Stimulated activated CD4-positive, alpha-beta T cell treated with anti-CD3 and anti-CD28 coated beads, Interleukin-15, amount 100 ng/mL, for 1 hour (primary cell): ENCODE measurements at places on chromosomes 4 and X.

DNA sequence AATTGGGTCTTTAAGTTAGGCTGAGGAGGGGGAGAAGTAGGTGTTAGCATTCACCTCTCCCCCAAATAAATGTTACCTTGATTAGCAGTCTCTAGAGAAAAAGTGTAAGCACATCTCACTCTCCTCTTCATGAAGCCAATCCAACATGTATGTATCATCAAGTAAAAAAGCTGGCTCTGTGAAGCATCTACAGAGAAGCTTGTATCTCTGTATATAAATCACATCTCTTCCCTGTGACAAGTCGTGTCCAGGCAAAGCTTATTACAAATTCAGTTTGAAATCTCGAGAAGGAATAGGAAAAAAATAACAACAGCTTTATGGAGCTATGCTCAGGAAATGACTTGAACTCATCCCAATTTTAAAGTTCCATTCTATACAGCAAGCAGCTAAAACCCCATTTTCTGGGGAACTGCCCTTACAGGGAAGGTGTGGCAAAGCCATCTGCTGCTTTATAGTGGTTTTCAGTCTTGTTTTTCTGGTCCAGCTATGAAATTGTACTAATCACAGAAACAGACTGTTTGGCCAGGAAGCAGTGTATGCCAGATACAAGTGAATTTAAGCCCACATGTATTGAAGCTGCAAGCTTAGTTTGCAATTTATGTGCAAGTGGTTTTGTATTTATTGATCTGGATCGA is 313.3 kb upstream of the NOCT start:
- no peak for DNase-seq

DNA sequence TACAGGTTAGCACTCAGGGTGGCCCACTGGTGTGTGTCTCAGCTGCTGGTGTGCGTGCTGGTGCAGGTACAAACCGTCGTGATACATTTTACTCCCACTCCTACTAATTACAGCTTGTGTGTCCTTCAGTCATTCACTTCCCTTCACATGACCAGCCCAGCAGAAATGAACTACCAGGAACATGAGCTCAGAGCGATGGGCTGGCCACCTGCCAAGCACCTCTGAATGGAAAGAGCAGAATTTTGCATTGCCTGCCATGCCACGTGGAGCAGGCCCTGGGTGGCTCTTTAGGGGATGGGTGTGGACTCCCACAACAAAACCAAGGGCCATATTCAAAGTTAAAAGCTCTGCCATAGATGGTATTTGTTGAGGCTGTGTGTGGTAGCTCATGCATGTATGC is 58.9 kb upstream of the PGM2 start:
- no peak for DNase-seq

- DNase-seq, result no peak
Observed at GRCh38 chr4:166493924-166494345, 620.9 kb downstream of the TLL1 start.

- no peak for DNase-seq
Observed at GRCh38 chrX:18422325-18422724, 3.1 kb upstream of the CDKL5 start.

GRCh38 chrX:14359316-14359715 is 170.0 kb upstream of the GLRA2 start:
- DNase-seq, result no peak

GRCh38 chrX:10239611-10240064 is 82.9 kb downstream of the CLCN4 start:
- DNase-seq, result no peak

DNA sequence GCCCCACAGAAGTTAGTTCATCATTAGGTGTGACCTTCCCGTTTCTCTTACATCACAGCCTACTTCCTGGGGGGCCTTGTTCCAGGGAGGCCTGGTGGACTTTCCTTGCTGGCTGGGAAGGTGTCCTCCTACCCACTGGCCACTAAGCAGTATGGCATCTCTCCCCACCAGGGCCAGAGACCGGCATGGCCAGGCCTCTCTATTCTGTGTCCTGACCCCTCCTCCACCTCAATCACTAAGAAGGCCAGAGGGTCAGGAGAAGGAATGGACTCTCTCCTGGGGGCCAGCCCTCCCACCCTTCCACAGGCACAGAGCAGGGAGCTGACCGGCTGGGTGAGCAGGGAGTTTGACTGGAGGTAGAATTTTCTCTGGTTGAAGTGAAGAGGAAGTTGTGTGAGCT is 81.9 kb downstream of the PJA1 start:
- DNase-seq, result no peak

GRCh38 chrX:46803140-46803539 is 33.7 kb upstream of the RP2 start:
- DNase-seq, result no peak

DNA sequence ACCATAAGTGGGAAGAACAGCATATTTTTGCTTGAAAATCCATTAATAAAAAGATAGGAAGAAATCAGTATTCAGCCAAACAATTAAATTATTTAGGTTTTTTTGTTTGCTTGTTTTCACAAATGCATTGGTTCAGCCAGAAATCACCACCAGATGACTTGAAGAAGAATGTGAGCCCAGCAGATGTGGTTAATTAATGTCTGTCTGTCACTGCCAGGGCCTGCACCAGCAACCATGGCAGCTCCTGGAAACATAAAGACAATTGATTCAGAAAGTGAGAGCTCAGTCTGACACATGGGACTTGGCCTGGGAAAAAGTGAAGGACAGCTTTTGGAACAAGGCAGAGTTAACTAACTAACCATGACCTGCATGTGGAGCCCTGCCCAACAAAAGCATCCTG is 74.0 kb downstream of the MAOB start:
- DNase-seq, result no peak

DNA sequence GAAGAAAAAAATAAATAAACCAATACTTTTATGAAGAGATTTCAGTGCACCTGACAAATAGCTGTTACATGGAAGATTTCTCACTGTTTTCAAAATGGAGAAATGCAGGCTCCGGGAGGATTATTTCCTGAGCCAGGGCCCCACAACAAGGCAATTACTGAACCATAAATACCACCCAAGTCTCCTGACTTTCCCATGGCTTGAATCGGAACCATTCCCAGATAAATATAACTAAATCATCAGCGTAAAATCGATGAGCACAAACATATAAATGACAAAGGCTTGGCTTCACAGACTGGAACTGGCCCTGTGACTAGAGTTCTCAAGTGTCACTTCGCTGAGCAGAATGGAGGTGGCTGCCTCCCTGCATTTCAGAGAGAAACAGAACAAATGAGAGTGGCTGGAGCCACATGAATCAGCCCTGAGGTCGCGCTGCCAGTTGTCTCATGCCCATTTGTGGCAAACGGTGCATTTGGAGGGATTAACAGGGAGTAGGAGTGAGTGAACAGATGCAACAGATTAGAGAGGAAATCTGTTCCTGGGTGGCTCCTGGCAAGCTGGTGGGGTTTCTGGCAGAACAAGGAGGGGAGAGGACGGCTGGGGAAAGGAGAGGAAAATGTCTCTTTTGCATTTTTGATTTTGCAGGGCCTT is 57.3 kb upstream of the STIM2 start:
- no peak for DNase-seq

DNA sequence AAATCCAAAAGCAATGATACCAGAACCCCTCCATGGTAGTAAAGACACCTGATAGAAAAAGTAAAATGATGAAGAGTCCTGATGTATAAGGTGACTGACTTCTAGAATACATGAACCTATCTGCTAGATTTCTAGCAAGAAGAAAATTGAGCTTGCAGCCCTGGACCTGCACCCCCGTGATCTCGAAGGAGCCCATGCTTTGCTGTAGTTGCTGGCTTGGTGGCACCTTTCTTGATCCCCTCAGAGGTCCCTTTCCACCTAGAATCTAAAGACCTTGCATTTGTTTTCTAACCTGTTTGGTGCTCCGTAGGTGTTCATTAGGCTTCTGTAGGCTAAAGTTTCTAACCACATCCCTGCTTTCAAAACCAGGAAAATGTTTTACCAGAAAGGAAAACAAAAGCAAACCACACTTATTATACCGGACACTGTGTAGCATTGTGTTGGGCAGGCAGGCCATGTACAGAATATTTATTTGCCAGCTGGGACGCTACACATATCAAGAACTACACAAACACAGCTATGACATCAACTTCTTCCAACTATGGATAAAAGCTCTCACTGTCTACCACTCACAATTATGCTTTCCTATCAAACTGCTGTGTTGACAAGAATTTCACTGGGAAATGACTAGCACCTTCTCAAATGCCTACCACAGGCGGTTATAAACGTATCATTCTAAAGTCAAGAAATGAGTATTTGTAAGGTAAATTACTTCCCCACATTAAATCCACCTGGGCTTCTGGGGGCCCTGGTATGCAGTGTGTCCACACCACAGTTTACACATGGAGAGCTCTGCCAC is 316.2 kb downstream of the UNC5C start:
- DNase-seq, result no peak

- no peak for DNase-seq
Observed at GRCh38 chrX:151151665-151152267, 24.6 kb upstream of the GPR50 start.

DNA sequence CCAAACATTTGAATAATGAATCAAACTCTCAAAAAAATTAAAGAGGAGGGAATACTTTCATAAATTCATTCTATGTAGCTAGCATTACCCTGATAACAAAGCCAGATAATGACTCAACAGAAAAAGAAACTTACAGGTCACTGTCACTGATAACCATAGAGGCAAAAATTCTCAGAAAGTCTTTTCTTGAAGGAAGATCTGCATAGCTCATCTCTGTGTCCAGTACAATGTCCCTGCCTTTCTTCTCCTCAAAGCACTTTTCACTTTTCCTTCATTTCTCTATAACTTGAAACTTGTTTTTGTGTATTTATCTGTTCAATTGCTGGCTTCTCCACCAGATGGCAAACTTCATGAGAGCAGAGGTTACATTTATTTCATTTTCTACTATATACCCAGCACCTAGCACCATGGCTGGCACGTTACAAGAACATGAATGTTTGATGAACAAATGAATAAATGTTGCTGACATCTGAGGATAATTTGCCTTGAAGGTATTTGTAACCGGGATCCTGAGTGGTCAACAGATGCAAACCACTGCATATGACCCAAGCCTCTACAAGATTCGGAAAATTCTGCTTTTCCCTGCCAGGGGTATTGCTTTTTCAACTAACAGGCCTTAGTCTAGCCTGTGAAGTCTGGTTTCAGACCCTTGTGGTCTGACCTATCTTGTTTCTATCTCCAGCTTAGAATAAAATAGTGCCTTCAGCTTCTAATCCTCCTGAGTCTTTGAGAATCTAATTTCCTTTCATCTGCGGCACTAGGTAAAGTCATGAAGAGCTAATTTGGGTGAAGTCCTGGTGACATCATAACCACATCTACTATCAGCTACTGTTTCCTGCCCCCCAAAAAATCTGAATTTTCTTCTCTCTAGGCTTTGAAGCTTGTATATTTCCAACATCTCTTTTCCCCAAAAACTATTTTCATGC is 52.5 kb upstream of the ANTXR2 start:
- DNase-seq, result no peak

DNA sequence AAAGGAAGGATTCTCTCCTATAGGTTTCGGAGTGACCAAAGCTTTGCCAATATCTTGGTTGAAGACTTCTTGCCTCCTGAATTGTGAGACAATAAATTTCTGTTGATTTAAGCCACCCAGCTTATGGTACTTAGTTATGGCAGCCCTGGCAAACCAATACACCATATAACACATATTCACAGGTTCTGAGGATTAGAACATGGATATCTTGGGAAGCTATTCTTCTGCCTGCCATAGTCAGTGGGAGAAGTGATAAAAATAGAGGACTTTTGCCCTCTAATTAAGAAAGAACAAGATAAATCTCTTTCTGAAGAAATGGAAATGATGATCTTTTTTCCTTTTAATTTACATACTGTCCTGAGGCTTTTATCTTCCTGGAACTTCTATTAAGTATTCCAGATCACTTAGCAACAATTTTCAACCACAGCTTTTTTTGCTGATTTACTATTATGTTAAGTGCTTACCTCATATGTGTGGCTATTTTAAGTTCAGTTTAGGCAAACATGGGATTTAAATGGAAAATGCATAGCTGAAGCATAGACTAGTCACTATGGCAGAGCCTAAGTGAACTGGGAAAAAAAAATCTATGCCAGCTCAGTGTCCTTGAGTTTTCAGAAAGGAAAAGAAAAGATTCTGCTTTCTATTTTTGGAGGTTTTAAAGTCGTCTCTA is 381.7 kb downstream of the STPG2 start:
- DNase-seq, result no peak

DNA sequence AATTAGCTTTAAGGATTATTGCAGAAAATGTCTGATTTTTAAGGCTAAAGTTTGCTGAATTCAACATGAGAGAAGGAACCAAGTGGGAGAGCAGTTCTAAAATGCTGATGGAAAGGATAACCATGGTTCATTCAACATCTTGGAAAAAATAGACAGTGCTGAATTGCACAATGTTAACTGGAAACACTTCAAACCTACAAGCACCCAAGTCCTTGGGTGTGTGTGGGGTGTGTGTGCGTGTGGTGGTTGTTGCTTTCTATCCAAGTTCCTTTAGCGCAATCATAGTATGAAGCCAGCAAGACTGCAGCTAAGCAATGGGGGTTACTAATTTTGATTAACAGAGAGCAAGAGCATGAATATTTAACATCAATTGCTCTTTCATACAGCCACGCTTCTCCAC is 29.3 kb upstream of the SCOC start:
- no peak for DNase-seq

DNA sequence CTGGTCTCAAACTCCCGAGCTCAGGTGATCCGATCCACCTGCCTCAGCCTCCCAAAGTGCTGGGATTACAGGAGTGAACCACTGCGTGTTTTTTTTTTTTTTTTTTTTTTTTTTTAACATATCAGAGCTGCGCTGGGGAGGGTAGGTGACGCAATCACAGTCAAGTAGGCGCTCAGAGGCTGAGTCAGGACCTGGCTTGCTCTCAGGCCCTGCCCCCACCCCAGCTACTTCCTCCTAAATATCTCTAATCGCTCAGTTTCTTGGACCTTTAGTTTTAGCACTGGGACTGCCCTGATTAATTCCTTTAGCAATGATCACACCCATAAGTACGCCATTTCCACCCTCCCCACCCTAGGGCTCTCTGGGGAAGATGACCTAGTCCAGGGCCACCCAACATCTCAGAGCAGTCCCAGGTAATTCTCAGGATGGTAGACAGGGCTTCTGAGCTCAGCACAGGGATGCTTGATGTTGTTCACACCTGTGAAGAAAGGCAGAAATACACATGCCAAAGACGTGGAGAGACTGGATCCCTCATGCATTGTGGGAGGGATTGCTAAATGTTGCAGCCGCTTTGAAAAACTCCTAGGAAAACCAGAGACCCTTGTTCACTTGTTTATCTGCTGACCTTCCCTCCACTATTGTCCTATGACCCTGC is 50.2 kb downstream of the DDX3X start:
- DNase-seq, result peak; percentile 3

- DNase-seq, result no peak
Observed at GRCh38 chrX:97594646-97595224, 711.0 kb downstream of the RPA4 start.

- no peak for DNase-seq
Observed at GRCh38 chr4:170464614-170465197, 374.9 kb upstream of the AADAT start.
